Head of caudate nucleus (tissue), 42 donors: ENCODE measurements at places on chromosomes 13 and 19.

DNA sequence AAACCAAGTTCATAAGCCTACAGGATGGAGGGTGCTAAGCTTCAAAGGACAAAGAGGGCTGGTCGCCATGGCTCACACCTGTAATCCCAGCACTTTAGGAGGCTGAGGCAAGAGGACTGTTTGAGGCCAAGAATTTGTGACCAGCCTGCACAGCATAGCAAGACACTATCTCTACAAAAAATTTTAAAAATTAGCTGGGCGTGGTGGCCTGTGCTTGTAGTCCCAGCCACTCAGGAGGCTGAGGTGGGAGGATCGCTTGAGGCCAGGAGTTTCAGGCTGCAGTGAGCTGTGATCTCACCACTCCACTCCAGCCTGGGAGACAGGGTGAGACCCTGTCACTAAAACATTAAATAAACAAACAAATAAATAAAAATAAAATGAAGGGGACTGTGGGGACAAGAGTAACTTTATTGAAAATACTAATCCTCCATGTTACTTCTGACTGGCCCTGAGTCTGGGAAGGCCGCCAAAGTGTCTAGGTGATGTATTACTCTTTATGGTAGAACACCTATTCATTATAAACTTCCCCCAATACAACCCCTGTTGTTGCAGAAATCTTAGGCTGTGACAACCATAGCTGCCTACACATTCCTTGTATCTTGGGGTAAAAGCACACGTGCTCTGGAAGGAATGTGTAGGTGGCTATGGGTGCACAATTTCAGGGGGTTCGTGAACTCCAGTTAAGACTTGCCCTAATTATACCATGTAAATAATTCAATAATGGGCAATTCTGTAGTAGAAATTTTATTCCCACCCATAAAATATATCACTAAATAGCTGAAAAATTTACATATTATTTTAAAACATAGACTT lies 14.6 kb upstream of the URAD start:
- no peak for DNase-seq

- no peak for DNase-seq
Observed at GRCh38 chr13:30043631-30043925, 193.2 kb upstream of the UBL3 start.

GRCh38 chr19:57803594-57804325 lies 11.0 kb downstream of the ZNF552 start:
- peak; percentile 34 for DNase-seq

DNA sequence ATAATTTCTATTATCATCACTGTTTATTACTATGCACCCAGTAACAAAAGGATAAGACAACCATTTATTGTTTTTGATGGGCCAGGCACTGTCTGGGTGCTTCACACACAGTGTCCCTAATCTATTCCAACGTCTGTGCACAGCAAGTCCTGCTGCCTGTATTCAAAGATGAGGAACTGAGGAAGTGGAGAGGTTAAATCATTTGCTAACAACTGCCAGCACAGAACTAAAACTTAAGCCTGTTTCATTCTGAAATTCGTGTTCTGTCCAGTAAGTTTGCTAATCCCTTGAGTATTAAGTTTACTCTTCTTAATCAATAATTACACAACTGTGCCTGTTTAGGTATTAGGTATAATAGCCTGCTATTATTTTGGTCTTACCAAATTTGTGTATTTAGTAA lies 41.9 kb downstream of the TEX26 start:
- no peak for DNase-seq

GRCh38 chr19:52492994-52493470 lies 34.4 kb upstream of the ZNF808 start:
- no peak for DNase-seq

DNA sequence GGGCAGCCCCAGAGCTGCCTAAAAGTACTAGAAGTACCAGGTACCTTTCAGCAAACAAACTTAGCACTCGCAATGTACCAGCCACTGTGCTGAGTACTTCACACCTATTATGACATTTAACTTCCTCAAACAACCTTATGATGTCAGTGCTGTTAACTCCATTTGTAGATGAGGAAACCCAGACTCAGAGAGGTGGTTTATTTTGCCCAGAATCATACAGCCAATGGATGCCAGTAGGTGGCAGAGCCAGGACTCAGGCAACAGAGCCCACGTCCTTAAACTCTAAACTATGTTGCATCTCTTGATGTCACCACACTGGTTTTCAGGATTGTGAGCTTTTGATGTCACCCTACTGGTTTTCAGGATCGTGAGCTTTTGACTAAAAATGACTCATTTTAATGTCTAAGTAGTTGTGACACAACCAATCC lies 78.9 kb downstream of the FLT1 start:
- DNase-seq = no peak
